ENCODE measurements at places on chromosomes 3 and 15.

- DNase-seq = no peak
Measured at GRCh38 chr3:187019542-187020072, 89.3 kb downstream of the ST6GAL1 start.

- DNase-seq = no peak
Measured at GRCh38 chr15:89632563-89633430, 22.5 kb downstream of the KIF7 start.

GRCh38 chr3:56762718-56763117 is 39.0 kb downstream of the ARHGEF3 start:
- DNase-seq = no peak

DNA sequence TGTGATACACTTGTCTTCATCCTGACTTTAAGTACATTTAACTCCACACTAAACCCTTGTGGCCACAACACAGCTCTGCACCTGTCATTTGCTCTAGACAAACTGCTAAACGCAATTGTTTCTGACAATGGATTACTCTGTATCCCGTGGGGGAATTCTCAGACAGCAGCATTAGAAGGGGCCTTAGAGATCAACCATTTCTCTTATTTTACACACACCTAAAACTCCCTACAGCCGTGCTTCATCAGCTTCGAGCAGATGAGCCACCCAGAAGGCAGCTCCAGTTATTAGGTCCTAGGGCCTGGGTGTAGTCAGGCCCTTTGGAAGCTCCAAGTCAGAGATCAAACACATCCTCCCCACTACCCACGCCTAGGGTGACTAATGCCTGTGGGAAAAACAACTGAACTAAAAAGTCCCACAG is 1.3 kb upstream of the IL12A start:
- no peak for DNase-seq

DNA sequence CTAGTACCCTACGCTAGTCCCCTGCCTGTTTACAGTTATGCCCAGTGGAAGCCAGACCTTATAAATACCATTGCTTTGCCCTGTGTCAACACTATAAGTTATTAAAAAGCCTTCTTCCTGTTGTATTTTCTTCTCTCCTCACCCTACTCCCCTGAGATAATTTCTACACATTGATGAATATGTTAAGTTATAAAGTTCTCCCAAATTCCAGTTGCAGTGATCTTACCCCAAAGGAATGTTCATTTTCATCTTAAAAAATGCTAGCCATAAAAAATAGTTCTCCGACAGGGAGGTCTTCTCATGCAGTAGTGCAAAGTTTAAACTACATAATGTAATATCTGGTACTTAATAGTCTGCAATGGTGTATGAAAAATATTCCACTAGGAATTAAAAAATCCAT is 58.6 kb downstream of the MAP2K5 start:
- DNase-seq = no peak

GRCh38 chr3:58588030-58588614 is 10.9 kb upstream of the FAM107A start:
- DNase-seq = no peak

DNA sequence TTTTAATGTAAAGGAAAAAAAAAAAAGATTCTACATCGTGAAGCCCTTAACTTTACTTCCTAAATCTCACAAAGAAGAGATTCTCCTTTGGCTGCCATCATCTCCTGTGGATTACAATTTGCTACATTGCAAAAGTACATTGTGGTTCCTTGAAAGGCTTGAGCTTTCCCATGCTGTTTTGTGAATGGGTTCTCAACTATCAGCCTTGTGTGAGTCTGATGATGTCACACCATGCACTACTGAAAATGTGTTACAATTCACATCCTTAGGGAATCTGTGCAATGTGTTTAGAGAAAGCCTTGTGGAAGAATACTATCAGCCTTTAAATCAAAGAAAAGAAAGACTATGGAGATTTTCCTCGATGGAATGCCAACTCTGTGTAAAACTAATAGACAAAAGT is 510.0 kb upstream of the ALCAM start:
- DNase-seq = no peak

DNA sequence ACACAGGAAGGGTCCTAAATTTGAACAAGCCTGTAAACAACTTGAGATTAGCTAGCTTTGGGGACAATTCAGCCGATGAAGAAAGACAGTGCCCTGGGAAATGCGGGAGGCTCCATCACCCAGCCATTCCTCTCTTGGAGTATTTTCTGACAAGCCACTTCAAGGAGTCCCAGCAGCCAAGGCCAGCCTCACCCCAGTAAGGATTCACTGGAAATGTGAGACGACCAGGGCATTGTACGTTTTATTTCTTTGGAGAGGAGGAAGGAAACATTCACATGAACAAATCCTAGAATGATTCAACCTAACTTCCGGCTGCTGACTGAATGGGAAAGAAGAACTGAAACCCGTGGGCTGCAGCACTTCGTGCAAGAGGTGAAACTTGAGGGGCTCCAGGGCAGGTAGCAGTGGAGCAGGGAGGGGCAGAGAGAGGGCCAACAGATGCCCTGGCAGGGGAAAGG is 116.4 kb upstream of the ARHGEF3 start:
- DNase-seq = no peak

DNA sequence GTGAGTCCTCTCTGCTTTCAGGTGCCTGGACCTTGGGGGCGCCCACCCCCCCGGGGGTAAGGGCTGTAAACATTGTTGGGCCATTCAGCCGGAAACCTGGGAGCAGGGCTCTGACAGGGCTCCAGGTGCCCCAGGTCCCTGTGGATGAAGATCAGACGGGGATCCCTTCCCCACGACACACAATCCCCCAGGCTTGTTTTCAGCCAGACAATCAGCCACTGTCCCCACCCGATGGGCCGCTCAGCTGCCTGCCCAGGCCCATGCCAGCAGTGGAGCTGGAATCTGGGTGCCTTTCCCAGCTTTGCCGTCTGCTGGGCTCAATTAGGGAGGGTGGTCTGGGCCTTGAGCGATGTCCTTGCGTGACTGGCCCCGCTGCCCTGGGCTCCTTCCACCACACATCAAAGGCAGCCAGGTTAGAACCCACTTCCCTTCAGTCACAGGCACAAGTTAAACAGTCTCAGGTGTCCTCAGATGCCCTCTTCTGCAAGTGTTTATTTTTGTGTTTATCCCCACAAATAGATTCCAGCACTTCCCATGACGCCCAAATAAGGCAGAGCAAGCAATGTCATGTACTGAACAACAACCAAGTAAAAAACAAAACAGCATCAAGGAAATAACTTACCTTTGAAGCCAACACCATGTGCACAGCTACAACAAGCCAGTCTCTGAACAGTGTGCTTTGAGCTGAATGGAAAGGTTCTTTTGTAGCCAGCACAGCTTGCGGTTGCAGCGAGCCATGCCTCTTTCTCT is 77.0 kb upstream of the ALDH1A3 start:
- no peak for DNase-seq

- no peak for DNase-seq
Measured at GRCh38 chr3:55766753-55767152, 279.6 kb upstream of the WNT5A start.

DNA sequence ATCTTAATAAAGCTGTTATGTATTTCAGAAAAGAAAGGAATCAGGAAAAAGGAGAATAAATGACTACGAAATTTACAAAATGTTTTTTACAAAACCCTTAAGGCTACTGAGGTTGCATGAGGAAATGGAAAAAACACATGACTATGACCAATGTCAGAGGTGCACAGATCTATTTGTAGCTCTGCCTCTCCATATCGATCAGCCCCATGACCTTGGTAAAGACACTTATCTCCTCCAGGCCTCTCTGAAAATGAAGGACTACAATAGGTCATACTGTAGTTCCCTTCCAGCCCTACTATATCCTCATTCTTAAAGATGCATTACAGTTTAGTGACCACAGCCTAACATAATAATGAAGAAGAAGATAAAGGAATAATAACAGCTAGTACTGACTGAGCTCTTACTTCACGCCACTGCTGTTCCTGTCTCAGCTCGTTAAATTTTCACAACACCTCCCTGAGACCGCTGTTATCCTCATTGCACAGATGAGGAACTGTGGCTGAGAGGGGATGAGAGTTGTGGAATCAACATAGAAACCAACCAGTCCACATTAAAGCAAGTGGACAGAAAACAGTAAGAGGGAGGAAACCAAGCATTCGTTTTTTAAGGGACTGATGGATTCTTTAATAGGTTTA is 163.2 kb downstream of the MAGI1 start:
- no peak for DNase-seq

DNA sequence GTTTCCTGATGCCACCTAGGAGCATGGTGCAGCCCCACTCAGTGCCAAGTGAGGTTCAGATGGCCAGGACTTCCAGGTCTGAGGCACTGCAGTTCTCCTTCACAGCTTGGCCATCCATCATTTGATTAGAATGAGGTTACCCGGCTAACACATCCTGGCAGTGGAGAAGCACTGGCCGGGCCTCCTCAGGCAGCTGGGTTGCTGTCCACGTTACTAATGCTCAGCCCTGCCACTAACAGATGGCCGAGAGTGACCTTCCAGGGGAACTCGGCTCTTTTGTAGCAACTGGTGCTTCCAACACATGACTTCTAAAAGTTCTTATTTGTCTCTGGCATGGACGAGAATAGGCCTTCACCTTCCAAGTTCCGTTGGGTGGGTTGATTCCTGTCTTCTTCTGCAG is 204.6 kb upstream of the CFAP20DC start:
- DNase-seq = no peak
